HT1080 (cell line): ENCODE measurements at places on chromosomes 5 and 9. TPM values are rescaled to one million over a fixed set of nuclear protein-coding genes. Genes with fewer than 3 reads are reported as not detected.

Gene NIPAL4
- total RNA-seq: not detected in 2 replicates

Gene ATP10B
- total RNA-seq: not detected in 2 replicates

Gene ATP6V0E1
- total RNA-seq: 109 and 141 TPM in 2 replicates

DNA sequence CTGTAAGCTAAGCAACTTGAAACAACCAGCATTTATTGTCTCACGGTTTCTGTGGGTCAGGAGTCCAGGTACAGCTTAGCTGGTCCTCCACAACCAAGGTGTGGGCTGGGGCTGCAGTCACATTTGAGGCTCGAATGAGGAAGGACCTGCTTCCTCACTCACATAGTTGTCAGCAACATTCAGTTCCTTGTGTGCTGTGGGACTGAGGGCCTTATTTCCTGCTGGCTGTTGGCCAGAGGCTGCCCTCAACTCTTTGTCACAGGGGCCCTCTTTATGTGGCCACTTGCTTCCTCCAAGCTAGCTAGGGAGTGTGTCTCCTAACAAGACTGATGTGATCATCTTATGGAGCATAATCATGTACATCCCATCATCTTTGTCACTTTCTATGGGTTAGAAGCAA, 29.2 kb upstream of the SEMA4D start:
- peak; percentile 11 for DNase-seq

DNA sequence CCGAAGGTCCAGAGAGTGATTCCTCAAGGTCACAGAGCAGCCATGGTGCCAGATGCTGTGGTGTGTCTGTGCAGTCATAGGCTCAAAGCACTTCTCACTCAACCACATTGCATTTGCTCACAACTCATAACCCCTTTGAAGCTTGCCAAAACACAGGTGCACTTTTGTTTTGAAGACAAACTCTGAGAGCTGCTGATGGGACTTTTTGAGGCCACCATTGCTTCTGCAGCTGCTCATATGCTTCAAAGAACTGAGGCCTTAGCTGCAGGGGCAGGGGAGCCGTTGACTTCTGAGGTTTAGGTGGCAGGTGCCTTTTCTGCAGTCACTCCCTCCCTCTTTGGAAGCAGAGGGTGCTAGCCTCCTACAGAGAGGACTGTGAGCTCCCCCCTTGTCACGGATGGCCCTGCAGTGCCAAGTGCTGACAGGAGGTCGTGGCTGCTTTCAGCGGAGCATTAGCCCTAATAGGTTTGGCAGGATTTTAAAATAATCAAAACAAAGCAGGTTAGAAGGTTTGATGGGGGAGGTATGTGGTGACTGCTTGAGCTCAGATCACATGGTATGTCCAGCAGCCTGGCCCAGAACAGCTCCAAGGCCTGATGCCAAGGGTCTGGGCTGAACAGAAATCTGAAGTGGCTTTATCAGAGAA, 232.1 kb downstream of the MAN2A1 start:
- no peak for DNase-seq

DNA sequence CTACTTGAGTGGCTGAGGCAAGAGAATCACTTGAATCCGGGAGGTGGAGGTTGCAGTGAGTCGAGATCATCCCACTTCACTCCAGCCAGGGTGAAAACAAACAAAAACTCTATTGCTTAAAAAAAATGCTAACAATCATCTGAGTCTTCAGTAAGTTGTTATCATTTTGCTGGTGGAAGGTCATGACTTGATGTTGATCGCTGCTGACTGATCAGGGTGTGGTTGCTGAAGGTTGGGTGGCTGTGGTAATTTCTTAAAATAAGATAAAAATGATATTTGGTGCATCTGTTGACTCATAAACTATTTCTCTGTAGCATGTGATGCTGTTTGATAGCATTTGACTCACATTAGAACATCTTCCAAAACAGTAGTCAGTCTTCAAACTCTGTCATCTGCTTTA, 349.4 kb upstream of the PAPPA start:
- no peak for DNase-seq

Gene MYO10
- 54.6 and 61.2 TPM in 2 replicates for total RNA-seq

- DNase-seq: no peak
These were observed 27.6 kb downstream of the GFRA3 start for GRCh38 chr5:138246822-138247221.

- DNase-seq: no peak
These were observed 68.8 kb downstream of the FEM1C start for GRCh38 chr5:115475788-115476187.

Gene UGT3A2
- not detected in 2 replicates for total RNA-seq

- DNase-seq: no peak
These were observed 130.2 kb downstream of the SUSD1 start for GRCh38 chr9:112044881-112045280.
